NCI-H2107 (cell line): ENCODE measurements at places on chromosomes 16 and 17.
A peak's percentile ranks its signal among the peaks of the same experiment; 100 is the strongest.

DNA sequence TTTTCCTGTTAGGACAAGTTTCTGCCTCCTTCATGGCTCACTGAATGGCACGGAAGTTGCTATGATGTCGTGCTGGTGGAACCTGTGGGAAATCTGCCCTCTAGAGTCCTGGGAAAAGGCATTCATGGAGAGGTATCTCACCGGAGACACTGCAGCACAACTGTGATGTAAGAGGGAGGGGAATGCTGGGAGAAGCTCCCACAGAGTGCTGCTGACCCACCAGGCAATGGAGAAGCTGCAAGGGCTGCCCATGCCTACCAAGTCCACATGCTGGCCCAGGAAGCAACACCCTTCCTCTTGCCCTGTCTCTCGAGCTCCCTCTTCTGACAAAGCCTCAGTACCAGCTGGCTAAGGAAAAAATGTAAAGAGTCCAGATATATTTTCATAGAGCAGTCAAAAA, 45.2 kb upstream of the SLC5A11 start:
- DNase-seq = no peak

GRCh38 chr16:80084614-80085013, 456.2 kb upstream of the DYNLRB2 start:
- no peak for DNase-seq

DNA sequence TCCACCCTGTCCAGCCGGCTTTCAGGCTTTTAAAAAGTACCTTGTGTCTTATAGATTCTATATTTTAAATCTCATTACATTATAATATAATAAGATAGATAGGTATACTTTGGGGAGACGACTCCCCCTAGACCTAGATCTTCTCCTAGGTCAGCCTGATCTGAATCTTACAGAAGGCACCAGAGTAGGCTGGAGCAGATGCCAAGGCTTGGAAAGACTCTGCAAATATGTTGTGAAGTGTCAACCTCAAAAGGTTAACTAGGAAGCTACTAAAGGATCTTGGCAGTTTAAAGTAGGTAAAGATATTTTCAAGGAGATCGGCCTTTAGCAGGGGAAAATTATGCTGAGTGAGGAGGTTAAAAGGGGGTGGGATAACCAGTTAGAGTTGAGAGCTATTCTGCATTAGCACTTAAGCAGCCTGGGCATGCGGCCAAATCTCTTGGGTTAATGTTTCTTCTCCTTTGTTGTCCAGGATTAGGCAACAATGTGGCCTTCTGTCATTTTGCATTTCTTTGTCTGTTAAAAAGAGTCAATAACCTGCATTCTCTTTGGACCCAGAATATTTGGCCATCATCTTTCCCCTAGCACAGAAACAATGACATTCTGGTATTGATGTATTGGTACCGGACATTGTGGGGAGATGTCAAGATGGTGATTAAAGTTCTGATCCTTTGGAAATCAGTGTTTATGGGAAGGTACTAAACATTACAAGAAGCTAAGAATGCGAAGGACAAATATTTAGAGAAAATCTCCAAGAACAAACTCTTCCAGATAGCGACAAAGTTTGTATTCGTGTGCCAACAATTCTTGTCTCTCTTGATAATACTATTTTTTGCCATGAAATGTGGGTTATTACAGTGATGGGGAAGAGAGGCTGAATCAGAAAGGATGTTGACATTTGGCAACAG, 51.2 kb upstream of the DHX40 start:
- DNase-seq = peak; percentile 95

DNA sequence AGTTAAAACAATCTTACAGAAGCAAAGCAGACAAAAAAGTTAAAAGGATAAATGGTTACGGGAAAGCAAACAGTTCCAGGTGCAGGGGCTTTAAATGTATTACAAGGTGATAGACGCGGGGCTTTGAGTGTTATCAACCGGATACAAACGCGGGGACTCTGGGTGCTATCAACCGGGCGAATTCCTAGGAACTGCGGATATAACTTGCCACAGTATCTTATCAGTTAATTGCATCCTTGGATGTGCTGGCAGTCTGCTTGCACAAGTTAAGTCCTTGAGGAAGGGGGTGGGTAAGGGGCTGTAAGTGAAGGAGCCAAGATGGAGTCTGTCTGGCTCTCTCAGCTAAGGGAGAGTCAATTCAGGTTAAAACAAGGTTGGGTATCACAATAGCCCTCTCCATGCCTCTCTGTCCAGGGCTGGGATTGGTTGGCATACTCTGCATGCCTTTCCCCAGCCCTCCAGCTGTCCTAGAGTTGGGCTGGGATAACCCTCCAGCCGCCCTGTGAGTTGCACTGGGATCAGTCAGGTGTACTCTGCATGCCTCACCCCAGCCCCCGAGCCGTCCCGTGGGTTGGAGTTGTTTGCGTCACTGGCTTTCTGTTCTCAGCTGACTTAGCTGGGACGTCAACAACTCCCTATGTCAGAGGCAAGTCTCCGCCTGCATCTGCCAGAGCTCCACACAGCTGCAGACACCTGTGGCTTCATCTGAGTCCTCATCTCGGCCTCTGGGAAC, 40.9 kb downstream of the TMEM235 start:
- no peak for DNase-seq

GRCh38 chr16:17372386-17372785, 98.4 kb downstream of the XYLT1 start:
- DNase-seq = no peak

DNA sequence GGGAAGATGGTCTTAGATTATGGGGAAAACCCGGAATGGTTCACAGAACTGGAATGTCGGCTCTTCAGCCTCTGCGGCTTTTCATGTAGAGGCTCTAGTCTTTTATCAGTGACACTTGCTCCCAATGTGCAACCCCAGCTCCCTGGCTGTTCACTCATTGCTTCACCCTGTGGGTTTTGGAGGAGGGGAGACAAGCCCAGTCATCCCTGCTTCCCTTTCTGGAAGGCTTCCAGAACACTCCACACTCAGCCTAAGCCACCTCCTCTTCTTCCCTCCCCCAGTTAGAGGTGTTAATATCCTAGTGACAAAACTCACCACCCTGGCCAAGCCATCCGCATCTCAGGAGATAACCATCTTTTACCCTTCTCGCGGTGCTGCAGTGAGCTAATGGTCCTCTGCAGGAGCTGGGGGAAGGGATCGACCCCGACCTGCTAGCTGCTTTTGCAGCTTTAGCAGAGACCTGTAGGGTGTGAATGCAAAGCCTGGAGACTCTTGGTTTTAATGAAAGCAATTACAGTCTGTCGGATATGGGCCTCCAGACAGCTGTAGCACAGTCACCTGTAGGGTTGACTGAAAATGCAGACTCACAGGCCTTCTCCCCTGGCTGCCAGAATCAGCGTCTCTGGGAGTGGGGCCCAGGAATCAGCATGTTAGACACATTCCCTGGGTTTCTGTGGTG, 24.3 kb upstream of the LASP1NB start:
- no peak for DNase-seq

- no peak for DNase-seq
Observed at GRCh38 chr17:62745806-62746205, 62.3 kb downstream of the MARCHF10 start.

- no peak for DNase-seq
Observed at GRCh38 chr16:4369007-4369733, 2.5 kb upstream of the VASN start.

- DNase-seq = no peak
Observed at GRCh38 chr17:57976594-57976993, 11.5 kb downstream of the VEZF1 start.

DNA sequence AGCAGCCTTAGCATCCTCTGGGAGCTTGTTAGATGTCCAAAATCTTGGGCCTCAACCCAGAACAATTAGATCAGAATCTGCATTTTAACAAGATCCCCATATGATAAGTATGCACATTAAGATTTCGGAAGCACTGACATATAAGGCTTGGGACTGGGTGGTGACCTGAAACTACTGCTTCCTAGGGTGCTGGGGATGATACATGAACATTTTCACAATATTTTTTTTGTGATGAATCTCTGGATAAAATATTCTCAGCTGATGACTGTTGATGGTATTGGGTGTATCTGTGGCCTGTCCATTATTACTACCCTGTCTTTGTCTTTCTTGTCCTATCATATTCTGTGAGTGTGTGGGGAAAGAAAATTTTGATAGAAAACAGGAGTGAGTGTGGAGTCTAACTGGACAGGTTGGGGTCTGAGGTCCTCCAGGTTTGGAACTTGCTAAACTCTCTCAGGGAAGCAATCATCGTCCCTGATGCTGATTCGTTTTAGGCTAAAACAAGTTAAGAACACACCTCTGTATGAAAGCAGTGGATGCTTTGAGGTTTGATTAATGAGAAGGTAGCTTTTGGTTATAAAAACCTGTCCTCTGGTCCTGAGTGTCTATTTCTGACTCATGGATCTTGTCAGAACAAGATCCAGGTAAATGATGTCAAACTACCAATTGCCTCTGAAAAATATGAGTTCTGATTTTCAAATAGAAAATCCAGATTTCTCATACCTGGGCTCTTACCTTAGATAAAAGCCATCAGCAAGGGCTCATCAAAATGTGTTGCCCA, 23.2 kb downstream of the KRT23 start:
- no peak for DNase-seq

DNA sequence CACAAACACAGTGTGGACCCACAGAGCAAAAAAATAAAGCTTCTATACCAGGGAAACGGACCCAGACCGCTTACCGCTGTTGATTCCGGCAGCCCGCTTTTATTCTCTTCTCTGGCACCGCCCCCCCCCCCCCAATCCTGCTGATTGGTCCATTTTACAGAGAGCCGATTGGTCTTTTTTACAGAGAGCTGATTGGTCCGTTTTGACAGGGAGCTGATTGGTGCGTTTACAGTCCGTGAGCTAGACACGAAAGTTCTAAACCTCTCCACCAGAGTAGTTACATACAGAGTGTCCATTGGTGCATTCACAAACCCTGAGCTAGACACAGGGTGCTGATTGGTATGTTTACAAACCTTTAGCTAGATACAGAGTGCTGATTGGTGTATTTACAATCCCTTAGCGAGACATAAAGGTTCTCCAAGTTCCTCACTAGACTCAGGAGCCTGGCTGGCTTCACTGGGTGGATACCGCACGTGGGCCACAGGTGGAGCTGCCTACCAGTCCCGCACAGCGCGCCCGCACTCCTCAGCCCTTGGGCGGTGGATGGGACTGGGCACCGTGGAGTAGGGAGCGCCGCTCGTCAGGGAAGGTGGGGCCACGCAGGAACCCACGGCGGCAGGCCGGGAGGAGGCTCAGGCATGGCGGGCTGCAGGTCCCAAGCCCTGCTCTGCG, 92.4 kb downstream of the HAPSTR1 start:
- no peak for DNase-seq

DNA sequence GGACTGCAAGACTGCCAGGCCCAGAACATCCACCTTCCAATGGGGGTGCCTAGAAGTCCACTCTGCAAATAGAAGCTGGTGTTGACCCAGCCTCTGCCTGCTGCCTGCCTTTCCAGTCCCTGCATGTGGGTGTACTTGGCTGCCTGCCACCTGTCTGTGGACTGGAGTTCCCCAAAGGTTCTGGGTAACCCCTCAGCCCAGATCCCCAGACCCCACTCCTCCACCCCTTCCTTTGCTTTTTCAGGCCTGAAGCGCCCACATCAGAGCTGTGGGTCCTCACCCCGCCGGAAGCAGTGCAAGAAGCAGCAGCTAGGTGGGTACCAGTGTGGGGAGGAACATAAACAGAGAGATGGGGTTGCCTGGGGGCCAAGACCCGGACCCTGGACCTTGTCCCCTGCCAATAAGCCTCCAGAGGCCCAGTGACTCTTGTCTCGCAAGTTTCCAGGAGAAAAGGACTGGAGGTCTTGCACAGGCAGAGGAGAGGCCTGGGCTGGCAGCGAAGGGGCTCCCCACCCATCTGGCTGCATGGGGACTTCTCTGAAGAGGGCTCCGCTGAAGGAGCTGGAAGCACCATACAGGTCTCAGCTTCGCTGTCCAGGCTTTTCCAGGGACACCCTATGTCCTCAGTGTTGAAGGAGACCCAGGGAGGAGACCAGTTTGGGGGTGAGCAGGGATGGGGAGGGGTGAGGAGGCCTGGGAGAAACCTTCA, 34.3 kb downstream of the NLRC5 start:
- no peak for DNase-seq

DNA sequence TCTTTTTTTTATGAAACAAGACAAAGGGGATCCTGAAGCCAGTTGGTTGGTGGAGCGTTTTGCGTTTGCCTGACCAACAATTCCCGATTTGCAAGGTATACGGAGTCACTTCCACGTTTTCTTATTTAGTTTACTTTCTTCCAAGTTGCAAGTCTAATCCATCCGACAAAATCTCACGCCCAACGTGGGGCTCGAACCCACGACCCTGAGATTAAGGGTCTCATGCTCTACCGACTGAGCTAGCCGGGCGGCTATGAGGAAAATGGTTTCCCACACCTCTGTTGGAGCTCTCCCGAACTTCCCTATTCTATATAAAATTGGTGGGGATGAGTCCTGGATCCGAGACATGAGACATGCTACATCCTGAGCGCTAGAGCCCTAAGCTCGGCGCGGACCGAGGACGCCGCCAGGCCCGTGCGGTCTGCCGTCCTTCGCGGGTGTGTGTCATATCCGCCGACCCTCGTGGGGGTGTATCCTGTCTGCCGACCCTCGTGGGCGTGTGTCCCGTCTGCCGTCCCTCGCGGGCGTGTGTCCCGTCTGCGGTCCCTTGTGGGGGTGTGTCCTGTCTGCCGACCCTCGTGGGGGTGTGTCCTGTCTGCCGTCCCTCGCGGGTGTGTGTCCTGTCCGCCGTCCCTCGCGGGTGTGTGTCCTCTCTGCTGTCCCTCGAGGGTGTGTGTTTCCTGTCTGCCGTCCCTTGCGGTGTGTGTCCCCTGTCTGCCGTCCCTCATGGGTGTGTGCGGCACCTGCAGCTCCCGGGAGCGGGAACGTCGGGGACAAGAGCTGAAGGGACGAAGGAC, 22.6 kb downstream of the ZNF213 start:
- DNase-seq = peak; percentile 19

DNA sequence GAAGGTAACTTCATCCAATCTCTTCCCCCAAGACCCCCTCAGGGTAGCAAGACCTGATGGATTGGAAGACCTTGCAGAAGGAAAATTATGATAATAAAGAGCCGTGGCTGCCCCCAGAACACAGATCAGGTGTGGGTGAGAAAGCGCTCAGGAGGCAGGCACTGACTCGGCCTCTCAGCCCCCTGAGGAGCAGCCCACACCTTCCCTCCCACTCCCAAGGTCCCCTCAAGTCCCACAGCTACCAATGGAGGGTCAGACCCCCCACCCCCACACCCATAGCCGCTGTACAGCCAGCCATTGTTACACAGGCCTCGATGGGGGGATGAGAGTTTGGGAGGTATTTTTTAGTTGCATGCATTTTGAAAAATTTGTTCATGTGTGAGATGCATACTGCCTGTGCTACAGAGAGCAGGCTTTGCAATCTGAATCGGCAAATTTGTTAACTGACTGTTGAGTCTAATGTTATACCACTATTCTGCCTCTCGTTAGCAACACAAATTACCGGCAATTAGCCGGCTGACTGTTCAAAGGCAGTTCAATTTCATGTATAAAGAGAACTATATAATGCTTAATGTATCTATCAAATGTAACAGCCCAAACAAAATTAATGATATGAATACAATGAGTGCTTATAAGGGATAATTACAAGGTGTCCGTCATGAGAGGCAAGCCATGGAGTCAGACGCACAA, 211.7 kb downstream of the C16orf78 start:
- no peak for DNase-seq
